B cell (primary cell): ENCODE measurements at places on chromosomes 2 and 18.

DNA sequence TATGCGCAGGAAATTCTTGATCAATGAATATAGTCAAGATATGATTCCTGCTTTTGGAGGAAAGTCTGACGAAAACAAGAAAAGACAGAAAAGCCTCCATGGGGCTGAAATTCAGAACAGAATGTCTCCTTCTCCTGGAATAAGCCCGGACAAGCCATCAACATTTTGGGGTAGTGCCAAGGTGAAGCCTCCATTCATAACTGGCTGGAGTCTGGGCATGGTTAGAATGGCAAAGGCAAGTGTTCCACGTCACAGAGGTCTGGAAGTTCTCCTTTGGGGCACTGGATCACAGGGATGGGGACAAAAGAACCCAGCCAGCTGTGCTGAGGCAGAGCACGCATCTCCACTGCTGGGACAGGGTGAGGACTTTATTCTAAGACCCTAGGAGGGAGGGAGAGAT is 505.7 kb downstream of the CMPK2 start:
- no peak for DNase-seq

GRCh38 chr18:35619941-35620340 is 38.4 kb downstream of the GALNT1 start:
- no peak for DNase-seq

DNA sequence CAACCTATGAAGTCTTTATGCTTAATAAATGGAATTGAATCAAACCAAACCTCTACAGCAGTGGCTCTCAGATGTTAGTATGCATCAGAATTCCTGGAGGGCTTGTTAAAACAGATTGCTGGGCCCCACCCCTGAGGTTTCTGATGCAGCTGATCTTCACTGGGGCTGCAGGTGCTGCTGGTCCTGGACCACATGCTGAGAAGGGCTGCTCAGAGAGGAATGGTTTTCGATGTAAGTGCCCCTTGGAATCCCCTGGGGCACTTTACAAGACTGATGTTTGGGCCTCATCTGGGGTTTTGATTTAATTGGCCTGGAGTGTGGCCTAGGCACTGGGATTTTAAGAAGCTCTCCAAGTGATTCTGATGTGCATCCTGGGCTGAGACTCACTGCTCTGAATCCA is 403.8 kb upstream of the HS6ST1 start:
- no peak for DNase-seq

DNA sequence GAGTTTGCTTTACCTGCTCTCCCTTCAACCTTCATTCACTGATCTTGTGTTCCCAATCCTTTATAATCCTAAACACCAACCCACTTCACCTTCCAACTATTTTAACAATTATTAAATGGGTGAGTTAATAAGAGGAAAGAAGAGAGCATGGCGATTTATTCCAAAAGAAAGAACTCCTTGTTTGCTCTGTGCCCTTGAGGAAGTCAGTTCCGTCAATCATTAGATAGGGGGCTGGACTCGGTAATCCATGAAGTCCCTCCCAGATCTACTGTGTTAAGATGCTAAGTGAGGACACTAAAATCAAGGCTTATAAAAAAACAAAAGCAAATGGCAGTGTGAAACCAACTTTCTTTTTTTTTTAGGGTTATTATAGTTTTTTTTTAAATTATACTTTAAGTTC is 589.9 kb downstream of the XIRP2 start:
- no peak for DNase-seq

DNA sequence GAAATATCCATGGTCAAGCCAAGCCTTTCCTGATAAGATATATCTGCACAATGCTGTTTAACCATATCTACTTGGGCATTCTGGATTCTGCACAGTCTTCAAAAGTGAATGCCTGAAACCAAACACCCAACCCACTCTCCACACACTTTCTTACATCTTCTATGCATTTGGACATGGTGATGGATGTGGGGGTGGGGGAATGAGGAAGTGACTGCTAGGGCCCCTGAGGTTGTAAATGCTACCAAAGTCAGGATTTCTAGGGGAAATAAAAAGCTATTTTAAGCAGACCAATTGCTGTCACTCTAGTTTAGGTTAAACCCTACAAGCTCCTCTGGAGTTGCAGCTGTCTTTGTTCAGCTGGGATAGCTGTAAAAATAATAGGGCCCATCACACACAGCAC is 26.7 kb upstream of the TGFA start:
- no peak for DNase-seq

GRCh38 chr2:108351889-108352288 is 25.9 kb upstream of the SULT1C4 start:
- no peak for DNase-seq

- DNase-seq, result no peak
Measured at GRCh38 chr2:63408530-63408929, 179.7 kb downstream of the WDPCP start.

DNA sequence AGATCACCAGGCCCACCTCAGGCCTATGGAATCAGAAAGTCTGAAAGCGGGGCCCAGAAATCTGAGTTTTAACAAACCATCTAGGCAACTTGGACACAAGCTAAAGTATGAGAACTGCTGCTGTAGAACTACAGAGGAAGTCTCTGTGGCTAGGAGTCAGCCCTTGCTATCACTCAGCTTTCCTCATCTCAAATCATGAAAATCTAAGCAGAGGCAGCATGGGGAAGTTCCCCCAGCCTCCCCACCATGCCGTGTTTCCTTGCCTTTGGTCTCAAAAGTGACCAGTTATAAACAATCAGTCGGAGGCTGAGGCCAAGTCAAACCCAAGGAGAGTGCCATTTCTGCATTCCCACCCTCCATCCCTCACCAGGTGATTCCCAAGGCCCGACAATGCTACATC is 404.7 kb downstream of the BCL11A start:
- peak; percentile 24 for DNase-seq

GRCh38 chr2:224947566-224947965 is 94.7 kb downstream of the DOCK10 start:
- DNase-seq, result no peak

DNA sequence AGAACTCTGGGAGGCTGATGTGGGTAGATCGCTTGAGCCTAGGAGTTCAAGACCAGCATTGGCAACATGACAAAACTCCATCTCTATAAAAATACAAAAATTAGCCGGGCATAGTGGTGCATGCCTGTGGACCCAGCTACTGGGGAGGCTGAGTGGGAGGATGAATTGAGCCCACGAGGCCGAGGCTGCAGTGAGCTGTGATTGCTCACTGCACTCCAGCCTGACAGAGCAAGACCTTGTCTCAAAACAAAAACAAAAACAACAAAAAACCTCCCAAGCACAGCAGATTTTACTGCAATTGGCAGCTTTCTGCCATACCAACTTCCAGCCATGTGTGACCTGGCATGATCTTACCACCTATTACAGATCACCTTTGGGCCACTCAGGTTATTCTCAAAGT is 57.7 kb upstream of the LRPPRC start:
- DNase-seq, result no peak

GRCh38 chr2:217864963-217865772 is 137.6 kb downstream of the TNS1 start:
- peak; percentile 84 for DNase-seq

DNA sequence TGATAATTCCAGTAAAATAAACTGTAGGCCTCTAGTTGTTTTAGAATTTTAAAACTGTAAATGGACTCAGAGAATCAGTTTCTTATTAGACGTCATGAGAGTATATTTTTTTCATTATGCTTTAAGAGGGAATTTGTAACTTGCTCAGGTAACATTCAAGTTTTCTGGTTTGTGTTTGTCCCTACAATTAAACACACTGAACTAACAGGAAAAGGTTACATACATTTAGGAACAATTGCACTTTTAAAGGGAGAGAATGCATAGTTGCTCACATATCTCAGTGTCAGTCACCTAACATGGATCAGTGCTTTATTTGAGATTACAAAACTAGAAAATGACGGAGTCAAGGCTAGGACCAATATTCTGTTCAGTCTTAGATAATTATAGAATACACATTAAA is 3.1 kb downstream of the COL3A1 start:
- DNase-seq, result no peak

DNA sequence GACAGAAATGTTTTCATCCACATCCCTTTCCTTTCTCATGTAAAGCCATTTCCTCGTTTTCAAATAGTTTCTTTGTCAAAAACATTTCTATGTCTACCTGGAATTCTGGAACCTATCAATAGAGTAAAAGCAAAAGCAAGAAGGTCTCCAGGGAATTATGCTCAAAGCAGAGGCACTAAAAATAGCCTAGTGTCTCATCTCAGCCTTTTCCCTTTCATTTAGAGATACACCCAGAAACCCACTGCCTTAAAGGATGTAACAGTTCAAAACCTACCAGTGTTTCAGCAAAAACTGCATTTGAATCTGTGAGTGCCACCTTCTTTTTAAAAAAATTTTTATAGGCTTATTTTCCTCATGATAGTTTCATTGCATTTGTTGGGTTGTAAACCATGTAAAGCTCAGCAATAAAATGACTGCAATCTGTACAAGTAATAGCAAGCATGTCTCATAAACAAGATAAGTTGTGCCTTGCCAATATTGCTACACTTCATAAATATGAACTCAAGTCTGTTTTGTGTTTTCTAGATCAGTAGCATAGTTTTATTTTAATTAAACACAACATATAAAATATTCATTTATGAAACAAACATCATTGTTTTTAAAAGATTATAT is 927.3 kb upstream of the ACVR2A start:
- DNase-seq, result no peak

DNA sequence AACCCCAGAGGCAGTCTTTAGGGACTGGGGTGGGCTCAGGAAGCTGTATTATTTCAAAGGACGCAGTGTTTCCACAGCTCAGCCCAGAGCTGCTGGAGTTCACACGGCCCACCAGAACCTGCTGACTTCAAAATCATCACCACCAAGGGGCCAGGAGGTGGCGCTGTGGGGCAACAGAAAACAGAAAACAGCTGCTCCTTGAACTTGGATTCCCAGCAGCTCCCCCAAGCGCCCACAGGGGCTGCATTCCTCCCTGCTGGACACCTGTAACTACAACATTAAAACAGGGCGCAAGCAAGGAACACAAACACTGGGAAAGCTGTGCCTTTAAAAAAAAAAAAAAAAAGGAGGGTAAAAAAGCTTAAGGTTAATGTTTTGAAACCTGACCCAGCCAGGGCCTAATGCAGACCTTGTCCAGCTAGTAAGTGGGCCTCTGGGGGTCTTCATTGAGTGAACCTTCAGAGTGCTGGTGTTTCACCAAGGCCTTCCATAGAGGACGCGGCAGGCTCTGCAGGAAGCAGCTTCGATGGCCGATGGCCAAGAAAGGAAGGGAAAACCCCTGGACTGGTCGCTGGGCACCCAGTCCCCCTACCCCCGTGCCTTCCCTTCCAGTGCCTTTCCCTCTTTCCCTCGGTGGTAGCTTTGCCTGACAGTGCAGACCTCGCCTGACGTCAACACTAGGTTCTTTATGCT is 25.9 kb downstream of the MLPH start:
- DNase-seq, result peak; percentile 84

GRCh38 chr2:60423505-60423904 is 129.9 kb downstream of the BCL11A start:
- no peak for DNase-seq

DNA sequence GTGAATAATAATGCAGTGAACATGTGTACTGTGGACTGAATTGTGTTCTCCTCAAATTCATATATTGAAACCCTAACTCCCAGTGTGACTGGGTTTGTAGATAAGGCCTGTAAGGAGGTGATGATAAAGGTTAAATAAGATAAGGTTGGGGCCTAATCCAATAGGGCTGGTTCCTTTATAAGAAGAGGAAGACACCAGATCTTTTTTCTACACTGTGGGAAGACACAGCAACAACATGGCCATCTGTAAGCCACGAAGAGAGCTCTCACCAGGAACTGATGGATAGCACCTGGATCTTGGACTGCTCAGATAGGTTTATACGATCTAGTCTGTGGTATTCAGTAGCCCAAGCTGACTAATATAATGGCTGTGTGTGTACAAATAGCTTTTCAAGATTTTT is 66.8 kb downstream of the BMPR2 start:
- DNase-seq, result no peak

GRCh38 chr2:207112383-207112782 is 53.4 kb downstream of the KLF7 start:
- no peak for DNase-seq

GRCh38 chr2:38296197-38296780 is 80.8 kb downstream of the ATL2 start:
- no peak for DNase-seq

- no peak for DNase-seq
Measured at GRCh38 chr2:111072220-111072871, 48.4 kb upstream of the BCL2L11 start.

GRCh38 chr18:55779691-55780585 is 191.9 kb upstream of the TCF4 start:
- no peak for DNase-seq

- no peak for DNase-seq
Measured at GRCh38 chr2:39069890-39070465, 50.9 kb downstream of the SOS1 start.

GRCh38 chr18:63177259-63177658 is 142.3 kb downstream of the BCL2 start:
- DNase-seq, result peak; percentile 44

DNA sequence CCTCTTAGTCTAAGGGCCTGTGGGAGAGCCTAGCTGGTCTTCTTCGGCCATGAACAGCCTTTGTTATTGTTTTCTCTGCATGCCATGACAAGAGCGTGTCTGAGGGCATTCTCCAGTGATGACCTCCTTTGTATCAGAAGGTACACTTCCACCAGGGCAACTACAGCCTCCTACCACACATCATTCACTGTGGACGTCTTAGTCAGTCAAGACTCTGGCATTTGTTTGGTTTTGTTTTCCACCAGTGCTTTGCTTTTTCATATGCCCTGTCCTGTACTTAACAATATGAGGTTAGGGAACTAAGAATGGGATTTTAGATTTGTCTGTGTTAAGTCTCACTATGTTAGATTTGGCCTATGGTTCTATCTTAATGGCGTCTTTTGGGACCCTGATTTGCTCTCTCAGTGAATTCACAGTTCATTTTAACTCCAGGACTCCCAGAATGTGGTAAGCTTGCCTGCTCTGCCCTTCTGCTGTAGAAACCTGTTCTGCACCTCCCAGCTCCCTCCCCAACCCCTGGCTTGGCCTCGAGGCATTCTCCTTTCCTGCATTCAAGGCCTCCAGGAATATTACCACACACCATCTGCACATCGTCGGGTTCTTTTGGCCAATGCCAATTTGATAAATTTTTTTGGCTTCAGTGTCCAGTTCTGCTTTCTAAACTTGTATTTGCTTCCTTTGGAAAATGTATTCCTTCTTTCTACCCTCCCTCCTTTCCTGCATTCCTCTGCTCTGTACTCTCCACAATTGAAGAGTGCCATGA is 42.8 kb upstream of the IL1R1 start:
- DNase-seq, result no peak

GRCh38 chr18:39274535-39274934 is 1708.9 kb upstream of the CELF4 start:
- no peak for DNase-seq

DNA sequence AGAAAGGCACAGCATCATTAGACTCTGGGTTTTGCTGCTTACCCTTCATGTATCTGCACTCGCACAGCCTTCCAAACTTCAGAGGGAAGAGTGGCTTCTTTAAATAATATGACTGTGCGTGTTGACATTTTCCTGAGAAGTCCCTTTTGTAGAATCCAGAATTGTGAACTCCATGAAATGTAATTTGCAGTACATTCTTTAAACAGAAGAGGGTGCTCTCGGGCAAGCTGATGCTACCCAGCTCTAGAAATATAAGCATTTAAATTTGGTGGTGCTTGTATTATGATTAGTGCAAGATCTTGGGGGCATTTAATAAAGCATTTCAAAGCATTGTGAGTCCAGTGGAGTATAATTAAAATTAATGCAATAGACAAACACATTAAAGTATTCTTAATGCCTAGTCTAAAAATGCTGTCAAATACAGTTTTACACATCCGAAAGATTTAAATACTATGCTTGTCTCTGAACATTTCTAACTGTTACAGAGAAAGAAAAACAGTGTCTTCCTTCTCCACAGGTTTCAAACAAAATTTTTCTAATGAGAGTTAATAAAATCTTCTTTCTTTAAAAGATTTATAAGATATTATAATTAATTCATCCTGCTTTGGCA is 17.3 kb upstream of the GTF2A1L start:
- peak; percentile 18 for DNase-seq
